ENCODE measurements at places on chromosomes 5 and 9.

DNA sequence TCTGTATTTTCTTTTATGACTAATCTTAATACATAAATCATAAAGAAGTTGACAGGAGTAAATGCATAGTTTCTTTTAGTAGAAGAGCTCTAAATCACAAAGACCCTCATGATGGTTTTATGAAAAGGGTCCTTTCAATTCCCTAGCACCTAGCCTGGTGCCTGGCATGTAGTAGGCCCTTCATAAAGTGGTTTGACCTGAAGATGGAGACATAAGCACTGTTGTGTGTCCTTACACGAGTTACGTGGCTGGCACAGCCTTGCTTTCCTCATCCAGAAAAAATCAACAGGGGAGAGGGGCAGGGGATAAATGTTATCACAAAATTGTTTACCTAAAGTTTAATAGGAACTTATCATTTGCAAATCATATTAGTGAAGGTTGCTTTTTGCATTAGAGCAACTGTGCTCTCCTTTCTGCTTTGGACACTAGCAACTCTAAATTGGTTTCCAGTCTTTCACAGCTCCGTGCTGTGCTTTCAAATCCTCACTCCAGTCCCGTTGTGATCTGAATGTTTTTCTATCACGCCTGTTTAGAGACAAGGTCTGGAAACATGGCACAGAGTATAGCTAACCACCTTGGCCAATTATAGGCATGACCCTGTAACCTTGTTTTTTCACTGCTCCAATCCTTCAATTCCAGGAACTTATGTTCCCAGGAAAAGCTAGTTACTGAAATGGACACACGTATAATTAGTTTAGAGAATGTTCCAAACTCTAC is 55.7 kb downstream of the ARL15 start:
- no peak for DNase-seq

DNA sequence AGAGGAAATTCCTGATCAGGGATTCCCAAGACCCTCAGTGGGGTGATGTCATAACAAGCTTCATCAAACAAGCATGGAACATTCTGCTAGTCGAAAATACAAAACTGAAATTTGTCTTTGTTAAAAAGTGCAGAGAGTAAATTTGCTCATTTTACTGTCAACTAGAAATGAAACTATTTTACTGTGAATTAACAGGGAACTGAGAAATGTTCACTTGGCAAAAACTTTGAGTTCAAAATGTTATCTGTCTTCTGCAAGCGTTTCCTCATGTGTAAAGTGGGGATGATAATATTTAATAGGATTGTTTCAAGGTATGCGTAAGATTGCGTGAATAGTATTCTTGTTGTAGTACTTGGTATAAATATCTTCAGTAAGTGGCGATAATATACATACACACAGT is 45.4 kb downstream of the ALDH1A1 start:
- DNase-seq = no peak

GRCh38 chr5:118990582-118990981 is 2.2 kb upstream of the DTWD2 start:
- DNase-seq = no peak

DNA sequence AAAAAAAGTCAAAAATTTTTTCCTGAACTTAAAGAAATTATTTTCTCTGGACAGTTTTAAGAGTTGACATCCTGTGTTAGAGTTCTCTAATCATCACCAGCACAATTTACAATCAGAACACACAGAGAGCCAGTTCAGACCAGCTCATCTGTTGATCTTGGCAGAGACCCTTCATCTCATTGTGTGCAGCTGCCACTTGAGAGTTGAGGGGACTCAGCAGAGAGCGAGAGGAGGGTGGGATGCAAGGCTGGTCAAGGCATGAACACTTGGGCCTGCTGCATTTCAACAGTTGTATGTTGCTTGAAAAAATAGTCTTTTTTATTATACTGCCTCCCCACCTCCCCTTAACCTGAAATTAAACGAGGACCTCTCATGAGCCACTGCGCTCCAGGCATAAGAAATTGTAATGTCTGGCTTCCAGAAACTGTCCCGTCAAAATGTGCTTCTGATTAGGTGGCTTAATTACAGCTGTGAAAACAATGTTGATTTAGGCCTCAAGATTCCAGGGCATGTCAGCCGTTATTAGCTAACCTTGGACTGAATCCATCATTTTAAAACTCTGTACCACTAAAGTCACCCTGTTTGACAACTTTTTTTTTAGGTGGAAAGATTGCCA is 383.6 kb downstream of the CCDC171 start:
- DNase-seq = no peak

DNA sequence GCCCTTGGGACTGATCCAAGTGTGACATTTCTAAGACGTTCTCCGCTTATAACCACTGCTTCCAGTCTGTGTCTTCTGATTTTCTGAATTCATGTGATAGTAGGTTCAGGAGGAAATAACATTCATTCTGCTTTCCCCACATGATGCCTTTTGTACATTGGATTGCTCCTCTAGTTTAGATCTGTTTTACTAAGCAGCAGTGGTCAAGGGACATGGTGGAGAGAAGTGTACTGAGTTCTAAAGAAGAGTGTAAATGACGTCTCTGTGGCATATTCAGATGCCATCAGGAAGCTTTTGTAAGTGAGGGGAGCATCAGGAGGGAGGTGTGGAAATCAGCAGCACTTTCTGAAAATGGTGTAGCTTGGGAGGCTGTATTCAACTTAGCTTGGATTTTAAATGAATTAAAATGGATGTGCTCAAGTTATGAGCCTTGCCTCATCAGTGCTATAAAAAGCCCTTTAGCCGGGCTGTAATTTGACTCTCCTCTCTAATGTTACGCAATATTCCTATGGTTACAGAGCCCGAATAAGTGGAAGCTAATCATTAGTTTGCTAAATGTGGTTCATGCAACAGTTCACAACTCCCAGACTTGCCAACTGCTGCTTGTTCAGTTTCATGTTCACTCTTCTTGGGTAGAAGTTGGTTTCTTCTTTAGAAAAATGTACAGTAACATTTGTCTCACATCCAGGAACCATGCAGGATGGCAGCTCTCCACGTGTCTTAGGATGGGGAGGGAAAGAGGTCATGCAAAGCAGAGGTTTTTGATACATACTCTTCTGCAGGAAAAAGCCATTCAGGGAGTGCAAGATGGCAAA is 281.3 kb downstream of the ARHGAP26 start:
- no peak for DNase-seq

GRCh38 chr5:151612689-151613427 is 21.7 kb upstream of the FAT2 start:
- DNase-seq = peak; percentile 77

Measured in CD4-positive, alpha-beta T cell treated with Interleukin-17A for 4 hours (primary cell).